ENCODE measurements at places on chromosomes 6 and 20.

- no peak for DNase-seq
Observed at GRCh38 chr20:13874394-13875157, 89.7 kb downstream of the NDUFAF5 start.

GRCh38 chr20:32858189-32858588 lies 534 bp upstream of the EFCAB8 start:
- DNase-seq = no peak

- no peak for DNase-seq
Observed at GRCh38 chr6:91352878-91353277, 766.0 kb upstream of the MAP3K7 start.

- DNase-seq = peak; percentile 97
Observed at GRCh38 chr6:159106627-159107241, 61.9 kb upstream of the TAGAP start.

Measured in activated T-cell treated with anti-CD3 and anti-CD28 coated beads, Interleukin-2, amount 50 U/mL, for 24 hours (primary cell).